ENCODE measurements at places on chromosomes 2 and 18.

GRCh38 chr2:165105926-165106325 is 97.9 kb downstream of the SCN3A start:
- peak; percentile 32 for DNase-seq

DNA sequence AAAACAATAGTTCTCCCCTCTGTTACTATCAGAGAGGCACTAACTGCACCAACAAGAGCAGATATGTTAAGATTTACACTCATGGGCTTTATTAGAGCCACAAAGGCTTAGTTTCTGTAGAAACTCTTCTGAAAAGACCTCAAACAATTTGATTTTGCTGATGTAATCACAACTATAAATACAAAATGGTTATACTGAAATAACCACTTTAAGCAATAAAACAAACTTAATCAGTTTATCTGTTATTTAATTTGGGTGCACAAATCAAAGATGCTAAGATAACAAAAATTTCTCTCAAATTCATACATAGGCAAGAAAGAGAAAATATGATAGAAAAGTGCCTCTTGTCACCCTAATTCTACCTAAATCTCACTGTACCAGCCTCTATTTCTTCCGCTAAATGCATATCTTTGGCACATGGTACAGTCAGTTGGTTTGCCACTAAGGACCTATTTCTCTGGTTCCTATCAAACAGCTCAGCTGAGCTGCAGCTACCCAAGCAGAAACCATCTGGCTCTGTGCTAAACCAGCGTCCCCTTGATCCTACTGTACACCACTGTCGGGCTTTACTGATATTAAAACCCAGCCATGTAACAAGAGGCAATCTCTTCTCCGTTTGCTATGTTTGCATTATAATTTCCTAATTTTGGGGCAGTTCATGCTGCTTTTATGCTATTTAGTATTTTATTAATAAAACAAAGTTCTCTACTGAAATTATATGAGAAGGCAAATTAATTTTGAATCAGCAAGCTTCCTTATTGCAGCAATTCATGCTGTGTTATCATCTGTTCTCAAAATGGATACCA is 60.1 kb downstream of the CWC22 start:
- DNase-seq = no peak

- no peak for DNase-seq
Observed at GRCh38 chr2:80420530-80421208, 116.1 kb upstream of the LRRTM1 start.

DNA sequence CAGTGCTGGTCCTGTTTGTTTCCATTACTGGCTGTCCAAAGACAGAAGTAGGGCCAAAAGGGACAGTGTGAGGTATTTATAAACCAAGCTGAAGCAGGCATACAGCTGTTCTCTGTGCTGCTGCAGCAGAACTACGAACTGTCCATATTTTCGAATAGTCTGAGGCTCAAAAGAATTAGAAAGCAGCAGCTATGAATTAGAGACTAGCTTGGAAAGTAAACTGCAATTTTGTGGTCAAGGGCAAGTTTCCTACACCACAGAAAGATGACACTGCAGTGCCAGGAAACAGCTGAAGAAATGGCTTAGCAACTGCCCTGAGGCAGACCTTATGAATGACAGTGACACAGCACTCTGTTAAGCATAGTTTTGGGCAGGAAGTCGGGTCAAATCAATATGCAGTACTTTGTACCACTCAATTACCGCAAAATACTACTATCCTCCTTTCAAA is 125.3 kb downstream of the TMEM131 start:
- DNase-seq = peak; percentile 97

GRCh38 chr2:209367075-209367747 is 56.6 kb upstream of the MAP2 start:
- no peak for DNase-seq

GRCh38 chr2:125596612-125597011 is 1059.3 kb upstream of the GYPC start:
- DNase-seq = no peak

DNA sequence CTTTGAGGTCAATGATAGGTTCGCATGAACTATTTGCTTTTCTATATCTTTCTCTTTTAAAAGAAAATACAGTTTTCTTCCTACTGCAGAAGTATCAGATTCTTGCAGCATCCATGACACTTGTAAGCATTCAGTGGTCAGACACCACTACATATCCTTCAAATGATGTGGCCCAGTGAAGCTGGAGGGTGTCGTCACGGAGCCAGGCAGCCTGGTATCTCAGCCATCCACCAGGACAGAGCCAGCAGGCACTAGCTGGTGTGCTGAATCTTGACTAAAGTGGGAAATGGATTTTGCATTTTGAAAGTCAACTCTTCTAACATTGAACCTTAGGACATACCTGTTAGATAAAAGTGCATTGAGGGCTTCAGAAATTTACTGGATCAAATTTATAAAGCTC is 5.4 kb downstream of the KLHL14 start:
- DNase-seq = no peak

- no peak for DNase-seq
Observed at GRCh38 chr18:57775937-57776336, 27.2 kb downstream of the ATP8B1 start.

- no peak for DNase-seq
Observed at GRCh38 chr2:127170021-127170420, 50.1 kb downstream of the CYP27C1 start.

DNA sequence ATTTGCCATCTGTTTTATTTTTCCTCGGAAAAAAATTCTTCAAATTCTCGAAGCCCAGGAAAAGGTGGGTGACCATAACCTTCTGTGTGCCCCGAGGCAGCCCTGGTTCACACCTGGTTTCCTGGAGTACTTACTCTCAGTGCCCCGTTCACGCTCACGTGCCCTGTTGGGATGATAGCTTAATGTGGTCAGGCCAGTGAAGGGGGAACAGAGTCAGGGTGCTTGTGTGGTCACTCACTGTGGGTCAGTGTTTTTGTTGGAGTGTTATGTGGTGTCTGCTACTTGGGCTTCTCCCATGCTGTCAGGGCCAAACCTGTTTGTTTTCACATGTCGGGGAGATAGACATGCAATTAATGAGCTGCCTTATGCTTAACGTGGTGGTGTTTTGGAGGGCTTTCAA is 78.1 kb downstream of the MAP4K4 start:
- no peak for DNase-seq

- DNase-seq = peak; percentile 30
Observed at GRCh38 chr2:120436885-120437603, 91.1 kb downstream of the INHBB start.

- no peak for DNase-seq
Observed at GRCh38 chr2:226581004-226581403, 218.6 kb downstream of the IRS1 start.

DNA sequence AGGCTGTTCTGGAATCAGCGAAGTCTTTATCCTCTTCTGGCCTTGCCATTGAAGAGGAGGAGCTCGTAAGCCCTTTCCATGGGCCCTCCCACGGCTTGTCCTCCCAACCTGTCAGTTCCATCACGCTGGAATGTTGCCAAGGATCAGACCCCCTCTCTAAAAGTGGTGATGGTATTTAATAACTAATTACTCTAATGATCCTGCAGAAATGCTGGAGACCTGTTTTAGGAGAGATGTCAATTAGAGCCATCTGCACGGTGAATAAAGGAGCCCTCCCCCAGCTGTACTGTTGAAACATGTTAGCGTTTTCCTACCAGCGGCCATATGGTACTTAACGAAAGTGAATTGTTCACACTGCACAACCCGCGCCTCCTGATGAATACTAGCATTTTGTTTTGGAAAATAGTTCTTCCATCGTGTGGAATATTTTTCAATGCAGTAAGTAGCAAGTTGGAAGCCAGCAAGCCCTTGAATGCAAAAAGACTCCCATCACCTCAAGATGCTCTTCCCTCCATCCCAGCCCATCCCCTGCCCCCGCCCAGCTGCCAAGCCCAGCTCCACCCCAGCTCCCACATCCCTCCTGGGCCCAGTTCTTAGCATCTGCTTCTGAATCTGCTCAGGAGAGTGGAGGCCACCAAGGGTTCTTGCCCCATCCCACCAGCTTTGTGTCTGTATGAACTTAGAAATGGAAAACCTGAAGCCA is 145.4 kb downstream of the KLHL29 start:
- no peak for DNase-seq

- DNase-seq = no peak
Observed at GRCh38 chr2:1746174-1747064, 2.1 kb upstream of the PXDN start.

DNA sequence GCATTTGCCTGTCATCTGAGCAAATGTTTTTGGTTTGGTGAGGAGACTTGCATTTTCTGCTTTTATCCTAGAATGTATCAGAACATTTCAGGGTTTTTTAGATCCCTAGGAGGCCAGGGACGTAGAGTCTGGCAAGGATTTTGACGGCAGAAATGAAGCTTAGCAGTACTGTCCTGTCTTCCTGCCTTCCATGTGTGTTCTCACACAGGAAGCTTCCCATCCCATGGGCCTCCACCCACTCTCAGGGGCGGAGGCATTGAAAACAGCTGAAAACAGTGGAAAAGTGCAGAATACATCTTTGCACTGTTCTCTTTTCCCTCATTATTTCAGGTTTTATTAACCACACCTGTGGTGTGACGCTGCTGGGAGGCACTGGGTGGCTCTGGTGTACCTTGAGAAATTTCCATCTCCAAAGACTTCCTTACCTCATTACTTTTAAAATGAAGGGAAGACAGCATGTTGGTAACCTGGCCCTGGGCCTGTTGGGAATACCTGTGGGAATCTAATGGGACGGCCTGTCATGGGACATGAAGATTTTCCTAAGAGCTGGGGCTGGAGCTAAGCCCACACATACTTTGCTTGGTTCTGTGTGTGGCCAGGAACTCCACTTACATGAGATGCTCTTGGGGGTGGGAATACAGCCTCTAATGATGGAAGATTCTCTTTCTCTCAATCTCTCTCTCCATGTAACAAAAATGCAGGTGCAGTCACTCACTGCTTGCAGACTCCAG is 20.5 kb downstream of the PCARE start:
- no peak for DNase-seq

GRCh38 chr18:7760967-7761948 is 194.1 kb downstream of the PTPRM start:
- DNase-seq = peak; percentile 71

GRCh38 chr18:23105581-23106219 is 29.6 kb upstream of the CABLES1 start:
- no peak for DNase-seq

- no peak for DNase-seq
Observed at GRCh38 chr18:64539847-64540246, 391.0 kb upstream of the LINC00305 start.

DNA sequence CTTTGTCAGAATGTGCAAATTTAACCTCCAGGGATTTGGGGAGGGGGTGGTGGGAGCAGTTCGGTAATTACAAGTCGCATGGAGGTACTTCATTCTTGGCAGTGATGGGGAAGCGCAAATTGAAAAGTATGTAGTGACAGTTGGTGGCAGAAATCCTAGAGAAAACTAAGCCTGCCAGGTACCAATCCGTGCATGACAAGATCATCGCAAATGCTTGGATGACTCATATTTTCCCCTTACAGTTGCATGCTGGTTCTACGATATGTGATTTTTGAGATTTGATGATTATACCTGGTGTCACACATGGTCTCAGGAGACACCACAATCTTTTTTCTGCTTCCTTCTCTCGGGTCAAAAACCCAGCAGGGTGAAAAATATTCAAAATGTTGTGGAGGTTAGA is 479.7 kb upstream of the ID2 start:
- DNase-seq = no peak

- peak; percentile 88 for DNase-seq
Observed at GRCh38 chr2:25851740-25852503, 26.4 kb downstream of the ASXL2 start.

DNA sequence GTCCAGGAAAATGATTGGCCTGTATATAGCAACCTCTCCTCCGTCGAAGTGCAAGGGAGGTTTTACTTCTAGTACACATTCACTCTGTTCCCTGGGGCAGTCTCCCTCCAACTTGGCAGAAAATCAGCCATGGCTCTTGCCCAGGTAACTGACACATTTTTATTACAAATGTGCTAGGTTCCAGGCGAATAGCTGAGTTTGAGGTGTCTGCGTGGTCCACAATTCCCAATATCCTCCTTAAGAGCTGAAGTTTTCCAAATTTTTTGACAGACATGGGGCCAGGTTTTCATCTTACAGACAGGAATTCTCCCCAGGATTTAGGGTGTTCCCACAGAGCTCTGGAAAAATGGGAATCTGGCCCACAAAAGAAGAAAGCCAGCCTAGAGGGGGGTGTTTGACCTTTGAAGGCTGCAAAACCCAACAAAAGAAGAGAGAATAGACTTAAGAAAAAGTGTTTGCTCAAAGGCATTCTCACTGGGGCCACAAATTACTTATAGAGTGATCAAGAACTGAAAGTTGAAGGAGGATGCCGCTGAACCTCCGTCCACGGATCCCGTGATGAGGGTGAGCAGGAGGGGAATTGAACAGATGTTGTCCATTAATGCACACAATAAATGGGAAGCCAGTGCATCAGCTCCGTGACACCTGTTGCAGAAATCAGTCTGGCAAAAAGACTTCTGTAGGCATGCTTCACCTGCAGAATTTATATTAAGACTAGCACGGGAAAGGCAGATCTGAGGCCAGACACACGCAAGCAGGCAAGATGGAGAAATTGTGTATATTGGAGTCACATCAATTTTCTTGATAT is 242.3 kb upstream of the COPS8 start:
- no peak for DNase-seq

GRCh38 chr2:158806941-158807340 is 11.8 kb downstream of the DAPL1 start:
- peak; percentile 40 for DNase-seq

GRCh38 chr2:221581986-221582385 is 9.9 kb upstream of the EPHA4 start:
- DNase-seq = no peak

DNA sequence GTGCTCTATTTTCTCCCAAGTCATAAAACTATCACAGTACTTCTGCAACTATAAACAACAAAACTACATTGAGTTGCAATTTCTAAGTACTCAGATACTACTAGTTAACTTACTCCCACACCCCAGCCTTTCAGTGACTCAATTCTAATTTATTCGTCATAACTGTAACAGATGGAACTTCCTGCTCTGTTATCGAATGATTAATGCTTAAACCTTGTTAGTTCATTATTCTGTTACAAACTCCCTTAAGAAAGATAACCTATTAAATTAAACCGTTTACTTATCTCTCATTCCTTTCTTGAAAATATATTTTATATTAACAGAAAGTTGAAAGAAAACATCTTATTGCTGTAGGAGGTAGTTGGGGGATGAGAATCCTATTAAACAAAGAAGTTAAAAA is 17.0 kb downstream of the TNFAIP6 start:
- DNase-seq = peak; percentile 82

DNA sequence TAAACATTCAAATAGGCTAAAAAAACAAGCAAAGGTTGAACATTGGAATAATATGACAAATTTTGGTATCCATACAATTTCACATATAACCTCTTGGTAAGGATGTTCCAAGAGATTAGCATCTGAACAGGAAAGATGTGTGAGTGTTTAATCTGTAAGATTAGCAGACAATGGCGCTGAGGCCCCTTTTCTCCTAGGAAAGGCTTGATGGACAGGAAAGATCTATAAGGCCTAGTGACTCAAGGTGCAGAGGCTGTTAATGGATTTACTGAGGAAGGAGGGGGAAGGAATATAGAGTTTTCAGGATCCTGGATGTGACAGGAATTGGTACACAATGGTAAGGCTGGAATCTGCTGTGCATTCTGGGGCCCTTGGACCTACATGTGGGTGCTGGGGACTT is 48.1 kb upstream of the SMAD2 start:
- DNase-seq = no peak

- no peak for DNase-seq
Observed at GRCh38 chr18:56647951-56648893, 2.9 kb upstream of the WDR7 start.

GRCh38 chr2:230664128-230664527 is 48.5 kb upstream of the CAB39 start:
- DNase-seq = no peak

- DNase-seq = no peak
Observed at GRCh38 chr2:43370705-43371104, 144.3 kb upstream of the ZFP36L2 start.

Data from fibroblast of skin of back (primary cell).